ENCODE measurements at places on chromosomes 16 and 17.

DNA sequence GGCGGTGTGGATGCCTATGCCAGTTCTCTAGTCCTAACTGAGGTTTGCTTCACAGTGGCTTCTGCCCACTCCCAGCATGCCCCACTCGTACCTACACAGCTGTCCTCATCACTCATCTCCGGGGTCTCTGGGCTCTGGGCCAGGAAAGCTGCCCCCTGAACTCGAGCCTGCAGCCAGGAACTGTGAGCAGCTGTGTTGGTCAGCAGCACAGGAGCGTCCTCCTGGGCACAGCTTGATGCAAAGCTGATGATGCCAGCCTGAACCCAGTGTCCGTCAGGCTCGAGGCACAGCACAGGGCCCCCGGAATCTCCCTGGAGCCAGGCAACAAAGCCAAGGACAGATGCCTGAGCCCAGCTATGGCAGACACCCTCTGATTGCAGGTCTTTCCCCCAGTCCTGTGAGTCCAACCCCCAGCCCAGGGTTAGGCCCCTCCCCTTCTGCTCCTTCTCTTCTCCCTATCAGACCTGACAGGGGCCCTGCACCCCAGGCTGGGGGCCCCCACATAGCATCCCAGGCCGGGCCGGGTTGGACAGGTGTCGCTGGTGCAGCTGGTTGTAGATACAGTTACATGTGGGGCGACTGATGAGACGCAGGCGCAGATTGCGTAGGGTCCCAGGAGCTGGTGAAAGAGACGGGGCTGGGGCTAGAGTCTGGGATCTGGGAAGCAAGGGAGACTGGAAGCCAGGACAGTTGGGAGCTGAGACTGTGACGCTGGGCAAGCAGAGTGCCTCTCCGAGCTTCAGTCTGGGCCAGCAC is 2.7 kb downstream of the PRSS53 start:
- no peak for DNase-seq

DNA sequence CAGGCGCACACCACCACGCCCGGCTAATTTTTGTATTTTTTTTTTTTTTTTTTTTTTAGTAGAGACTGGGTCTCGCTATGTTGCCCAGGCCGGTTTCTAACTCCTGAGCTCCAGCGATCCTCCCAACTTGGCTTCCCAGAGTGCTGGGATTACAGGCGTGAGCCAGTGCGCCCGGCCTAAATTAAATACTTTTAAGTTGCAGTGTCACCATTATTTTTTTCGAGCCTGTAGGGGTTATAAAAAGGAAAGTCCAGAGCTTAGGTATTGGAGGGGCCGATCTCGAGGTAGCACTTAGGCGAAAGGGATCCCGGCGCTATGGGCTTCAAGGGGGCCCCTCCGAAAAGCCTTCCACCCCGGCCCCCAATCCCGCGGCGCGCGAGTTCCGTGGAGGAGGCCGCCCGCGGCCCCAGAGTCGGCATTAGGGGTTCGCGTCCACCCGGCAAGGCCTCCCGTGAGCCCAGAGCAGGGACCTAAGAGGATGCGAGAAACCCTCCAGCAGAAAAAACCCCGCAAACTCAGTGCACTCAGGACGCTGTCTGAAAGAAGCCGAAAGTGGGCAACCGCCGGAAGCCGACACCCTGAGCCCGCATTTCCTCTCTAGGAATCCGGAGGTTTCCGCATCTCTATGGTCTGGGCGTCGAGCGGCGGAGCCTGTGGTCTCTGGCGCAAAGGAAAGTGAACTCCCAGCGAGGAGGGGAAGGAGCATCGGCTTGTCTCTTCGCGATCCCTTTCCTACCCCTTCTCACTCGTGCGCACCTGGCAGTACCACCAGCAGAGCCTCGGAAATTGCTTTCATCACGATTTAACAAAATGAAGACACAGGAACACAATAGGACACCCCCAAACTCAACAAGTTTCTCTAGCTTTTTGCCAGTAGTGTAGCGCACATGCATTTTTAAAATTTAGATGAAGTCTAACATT is 14.1 kb upstream of the RGS9 start:
- peak; percentile 94 for DNase-seq

- DNase-seq: peak; percentile 75
Measured at GRCh38 chr17:38428112-38428642, at the start of gene ARHGAP23. Gene ARHGAP23 (plus strand): TSS chr17:38428464. CDS start chr17:38428486, 22 bp downstream.

- DNase-seq: no peak
Measured at GRCh38 chr16:521381-522210, 5.9 kb upstream of the CAPN15 start.

- no peak for DNase-seq
Measured at GRCh38 chr16:11706180-11706742, 36.4 kb downstream of the TXNDC11 start.

DNA sequence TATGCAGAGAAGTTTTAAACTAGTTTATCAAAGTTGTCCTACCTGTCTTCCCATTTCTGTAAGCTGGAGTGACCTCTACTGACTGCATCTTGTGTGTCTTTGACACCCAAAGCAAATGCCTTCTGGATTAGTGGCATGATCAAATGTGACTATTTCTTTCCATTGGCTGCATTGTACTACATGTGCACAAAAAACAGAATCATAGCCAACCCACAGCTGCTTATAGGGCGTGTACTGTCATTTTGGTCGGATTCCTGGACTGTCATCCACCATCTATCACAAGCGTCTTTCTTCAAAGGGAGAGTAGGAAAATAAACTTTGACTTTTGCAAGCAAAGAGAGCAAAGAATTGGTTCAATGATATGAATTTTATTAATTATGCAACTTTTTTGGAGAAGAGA is 310.6 kb downstream of the MAP2K6 start:
- DNase-seq: no peak

- DNase-seq: no peak
Measured at GRCh38 chr16:49687476-49688002, 168.4 kb downstream of the ZNF423 start.

DNA sequence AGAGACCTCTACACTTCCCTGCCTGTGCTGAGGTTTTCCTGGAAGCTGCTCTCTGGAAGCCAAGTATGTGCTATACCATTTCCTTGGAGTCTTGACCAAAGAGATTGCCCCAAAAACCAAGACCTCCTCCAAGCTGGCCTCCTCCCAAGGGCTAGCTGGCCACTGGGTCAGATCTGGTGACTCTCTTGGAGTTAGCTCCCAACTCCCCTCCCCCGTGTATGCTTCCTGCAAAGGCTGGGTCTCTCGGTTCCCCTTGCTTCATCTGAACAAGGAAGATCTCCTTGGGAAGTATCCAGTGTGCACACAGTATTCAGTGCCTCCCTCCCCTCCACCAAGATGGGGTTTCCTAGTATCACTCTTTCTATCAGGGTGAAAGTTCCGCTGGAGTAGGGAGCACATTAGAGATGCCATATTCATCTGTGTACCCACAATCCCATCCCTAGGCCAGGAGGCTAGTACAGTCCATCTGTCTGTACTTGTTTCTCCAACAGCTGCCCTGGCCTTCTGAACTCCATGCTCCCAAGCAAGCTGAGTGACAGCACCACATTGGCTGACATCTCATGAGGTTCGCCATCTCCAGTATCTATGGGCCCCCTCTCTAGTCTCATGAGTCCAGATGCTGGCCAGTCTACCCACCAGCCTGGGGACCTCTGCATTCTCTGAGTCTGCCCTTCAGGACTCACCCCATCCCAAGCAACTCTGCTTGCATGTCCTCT is 3.2 kb downstream of the GAS7 start:
- no peak for DNase-seq

DNA sequence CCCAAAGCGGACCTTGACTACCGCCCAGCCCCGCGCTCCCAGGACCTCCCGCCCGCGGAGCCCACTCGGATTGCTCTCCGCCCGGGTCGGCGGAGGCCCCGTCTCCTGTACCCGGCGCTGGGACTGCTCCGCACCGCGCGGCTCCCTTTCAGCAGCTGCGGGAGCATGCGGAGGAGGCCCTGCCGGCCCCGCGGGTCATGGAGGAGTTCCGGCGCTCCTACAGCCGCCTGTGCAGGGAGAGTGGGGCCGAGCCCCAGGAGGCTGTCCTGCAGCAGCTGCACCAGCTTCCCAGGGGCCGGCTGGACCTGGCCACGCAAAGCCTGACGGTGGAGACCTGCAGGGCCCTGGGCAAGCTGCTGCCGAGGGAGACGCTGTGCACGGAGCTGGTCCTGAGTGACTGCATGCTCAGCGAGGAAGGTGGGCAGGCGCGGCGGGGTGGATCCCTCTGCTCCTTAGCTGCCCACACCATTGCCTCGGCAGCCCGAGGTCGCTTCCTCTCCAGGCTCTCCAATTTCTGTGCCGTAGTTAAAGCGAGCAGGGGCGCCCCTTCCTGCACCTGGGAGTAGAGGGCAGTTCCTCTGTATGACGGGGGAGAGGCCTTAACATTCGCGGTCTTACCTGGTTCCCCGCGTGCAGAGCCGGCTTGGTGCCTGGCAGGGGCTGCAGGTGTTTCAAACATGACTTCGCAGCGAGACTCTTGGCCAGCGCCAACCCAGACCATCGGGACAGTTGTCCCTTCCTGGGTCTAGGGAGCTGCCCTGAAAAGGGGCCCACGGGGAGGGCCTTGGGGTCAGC is 539 bp downstream of the LRRC45 start:
- DNase-seq: no peak

GRCh38 chr16:50311891-50312501 is 45.6 kb downstream of the ADCY7 start:
- no peak for DNase-seq

DNA sequence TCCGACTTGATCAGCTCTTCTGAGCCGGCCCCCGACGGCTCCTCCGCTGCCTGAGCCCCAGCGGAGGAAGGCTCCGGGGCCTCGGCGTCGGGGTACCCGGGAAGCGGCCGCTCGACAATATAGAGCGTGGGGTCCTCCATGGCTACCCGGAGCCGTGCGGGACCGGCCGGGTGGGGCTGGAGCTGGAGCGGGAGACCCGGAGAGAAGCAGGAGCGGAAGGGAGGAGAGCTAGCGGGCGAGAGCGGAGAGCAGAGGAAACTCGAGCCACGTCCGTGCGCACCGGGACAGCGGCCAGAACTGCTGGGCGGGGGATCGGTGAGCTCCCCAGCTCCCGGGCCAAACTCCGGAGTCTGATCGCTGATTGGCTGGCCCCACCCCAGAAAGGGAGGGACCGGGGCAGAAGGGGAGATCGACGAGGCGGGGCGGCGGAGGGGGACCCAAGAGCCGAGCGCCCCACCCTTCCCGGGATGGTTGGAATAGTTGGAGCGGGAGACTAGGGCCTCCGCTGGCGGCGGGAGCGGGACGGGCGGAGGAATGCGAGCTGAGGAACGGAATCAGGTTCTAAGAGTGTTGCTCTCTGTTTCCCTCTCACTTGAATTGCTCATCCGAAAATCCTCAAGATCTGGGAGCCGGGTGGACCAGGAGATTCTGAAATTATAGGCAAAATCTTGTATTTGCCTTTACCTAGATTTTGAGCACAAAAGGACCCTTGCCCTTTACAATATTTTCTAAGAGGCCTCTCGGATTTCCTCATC is at the start of gene CAVIN1:
Gene CAVIN1 (minus strand): TSS at position 299 of the 755 bp plus-strand sequence. CDS start 159 bp downstream, at position 140.
- DNase-seq: peak; percentile 95

GRCh38 chr16:10688291-10688690 is 6.4 kb downstream of the TEKT5 start:
- DNase-seq: no peak

DNA sequence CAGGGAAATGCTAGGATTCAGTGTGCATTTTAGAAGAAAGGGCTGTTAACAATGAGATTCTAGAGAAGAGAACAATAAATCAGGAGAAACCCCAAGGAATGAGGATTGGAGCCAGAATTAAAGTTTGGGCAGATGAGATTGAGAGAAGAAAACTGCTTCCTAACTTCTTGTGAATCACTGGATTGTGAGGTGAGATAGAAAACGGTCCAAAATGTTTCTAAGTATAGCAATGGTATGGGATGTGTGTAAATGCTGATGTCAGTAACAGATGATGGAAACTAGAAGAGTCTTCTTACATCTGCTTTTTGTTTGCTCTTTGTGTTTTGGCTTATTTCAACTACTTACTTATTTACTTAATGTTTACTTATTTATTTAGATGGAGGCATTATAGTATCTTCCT is 123.0 kb downstream of the KCNJ2 start:
- DNase-seq: no peak

DNA sequence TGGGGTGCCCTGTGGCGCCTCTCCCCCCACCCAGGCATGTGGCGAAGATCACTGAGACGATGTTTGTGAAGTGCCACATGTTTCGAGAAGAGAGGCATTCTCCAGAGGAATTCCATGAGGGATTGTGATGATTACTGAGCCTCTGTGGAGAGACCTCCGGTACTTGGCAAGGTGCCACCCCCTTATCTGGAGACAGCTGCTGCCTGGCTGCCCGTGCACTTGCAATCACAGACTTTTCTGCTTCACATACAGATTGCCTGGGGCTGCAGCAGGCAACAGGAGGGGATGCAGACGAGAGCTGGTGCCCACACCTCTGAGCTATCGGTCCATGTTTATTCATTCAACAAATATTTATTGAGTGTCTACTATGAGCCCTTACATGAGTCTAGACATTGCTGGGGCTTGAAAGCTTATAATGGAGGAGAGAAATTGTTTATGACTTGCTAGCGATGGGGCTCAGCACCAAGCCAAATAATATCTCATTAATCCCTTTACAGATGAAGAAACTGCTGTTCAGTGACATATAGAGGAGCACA is 317.2 kb upstream of the ZFHX3 start:
- no peak for DNase-seq

DNA sequence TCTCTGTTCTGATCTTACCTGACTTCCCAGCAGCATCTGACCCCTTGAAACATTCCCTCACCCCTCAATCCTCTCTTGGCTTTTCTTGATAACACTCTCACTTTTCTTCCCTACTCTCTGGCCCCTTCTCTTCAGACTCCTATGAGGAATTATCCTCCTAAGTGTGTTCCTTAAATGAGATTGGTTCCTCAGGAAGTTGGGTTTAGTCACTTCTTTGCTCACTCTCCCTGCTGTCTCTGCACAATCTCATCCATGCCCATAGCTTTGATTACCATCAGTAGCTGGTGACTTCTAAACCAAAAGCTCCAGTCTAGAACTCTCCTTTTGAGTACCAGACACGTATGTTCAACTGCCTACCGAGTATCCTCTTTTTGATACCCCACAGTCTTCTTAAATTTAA is 13.0 kb downstream of the MED24 start:
- DNase-seq: no peak

GRCh38 chr17:65925606-65926307 is 266.2 kb downstream of the CEP112 start:
- DNase-seq: no peak

DNA sequence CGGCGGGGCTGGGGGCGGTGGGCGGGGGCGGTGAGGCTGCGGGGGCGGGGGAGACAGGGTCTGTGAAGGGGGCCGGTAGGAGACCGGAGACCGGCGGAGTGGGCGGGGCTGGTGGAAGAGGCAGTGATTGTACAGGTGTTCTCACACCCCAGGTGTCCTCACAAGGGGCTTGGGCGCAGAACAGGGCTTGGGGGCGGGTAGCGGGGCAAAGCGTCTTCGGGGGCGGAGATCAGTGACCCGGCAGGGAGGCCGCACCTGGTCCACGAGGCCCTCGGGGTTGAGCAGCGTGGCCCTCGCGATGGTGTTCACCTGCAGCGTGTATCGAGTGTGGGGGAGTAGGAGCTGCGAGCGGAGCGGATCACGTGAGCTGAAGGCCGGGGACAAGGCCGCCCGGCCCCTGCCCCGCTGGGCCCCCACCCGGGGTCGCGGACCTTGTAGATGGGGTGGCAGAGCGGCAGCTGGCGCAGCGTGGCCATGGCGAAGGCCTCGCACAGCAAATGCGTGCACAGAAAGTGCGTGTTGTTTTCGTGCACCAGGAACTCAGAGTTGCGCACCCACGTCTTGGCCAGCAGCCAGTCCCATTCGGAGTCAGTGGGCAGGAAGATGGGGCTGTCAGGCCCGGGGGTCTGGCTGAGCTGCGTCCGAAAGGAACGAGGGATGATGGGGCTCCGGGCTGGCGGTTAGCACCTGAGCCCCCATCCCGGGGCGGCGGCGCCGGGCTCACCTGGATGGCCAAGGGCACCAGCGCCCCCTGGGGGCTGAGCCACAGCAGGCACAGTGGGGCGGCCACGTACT is 8.5 kb downstream of the ALOXE3 start:
- DNase-seq: peak; percentile 88

- DNase-seq: no peak
Measured at GRCh38 chr17:78892936-78893379, 10.0 kb downstream of the CEP295NL start.

All from ecto neural progenitor cell (in vitro differentiated cells).